ENCODE measurements at places on chromosomes 4 and X. TPM values are rescaled to one million over a fixed set of nuclear protein-coding genes. Genes with fewer than 3 reads are reported as not detected.

The ARHGAP10 gene
- 14.7 TPM for total RNA-seq

- no peak for ATAC-seq
Measured at GRCh38 chr4:176002007-176002613, 63.5 kb upstream of the WDR17 start.

DNA sequence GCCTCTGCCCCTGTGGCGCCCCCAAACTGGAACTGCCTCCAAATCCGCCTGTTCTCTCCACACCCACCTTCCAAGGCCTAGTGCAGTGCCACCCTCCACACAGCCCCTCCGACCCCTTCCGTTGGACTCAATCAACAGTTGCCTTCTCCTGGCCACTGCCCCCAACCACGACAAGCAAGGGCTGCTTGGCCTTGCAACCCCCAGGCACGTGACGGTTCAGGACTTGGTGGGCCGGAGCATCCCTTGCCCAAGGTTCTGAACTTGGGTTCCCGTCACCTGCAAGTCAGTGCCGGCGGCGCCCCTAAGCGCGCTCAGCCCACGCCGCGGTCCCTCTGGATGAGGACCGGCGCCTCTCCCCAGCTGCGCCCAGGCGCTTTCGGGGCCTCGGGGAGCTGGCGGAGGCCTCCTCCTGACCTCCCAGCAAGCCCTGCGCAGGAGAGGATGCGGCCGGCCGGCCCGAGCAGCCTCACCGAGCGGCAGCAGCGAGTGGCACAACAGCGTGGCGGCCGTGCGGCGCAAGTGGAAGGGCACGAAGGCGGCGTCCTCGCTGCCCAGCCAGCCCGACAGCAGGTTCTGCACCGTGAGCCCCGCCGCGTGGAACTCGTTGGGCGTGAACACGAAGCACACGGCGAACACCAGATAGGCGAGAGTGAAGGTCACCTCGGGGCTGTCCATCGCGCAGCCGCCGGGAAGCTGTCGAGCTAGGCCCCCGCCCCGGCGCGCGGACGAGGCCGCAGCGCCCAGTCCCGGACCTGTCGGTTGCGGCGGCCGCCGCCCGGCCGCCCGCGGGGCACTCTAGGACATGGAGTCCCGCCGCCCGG, 750 bp downstream of the TMEM129 start:
- peak; percentile 23 for ATAC-seq

DNA sequence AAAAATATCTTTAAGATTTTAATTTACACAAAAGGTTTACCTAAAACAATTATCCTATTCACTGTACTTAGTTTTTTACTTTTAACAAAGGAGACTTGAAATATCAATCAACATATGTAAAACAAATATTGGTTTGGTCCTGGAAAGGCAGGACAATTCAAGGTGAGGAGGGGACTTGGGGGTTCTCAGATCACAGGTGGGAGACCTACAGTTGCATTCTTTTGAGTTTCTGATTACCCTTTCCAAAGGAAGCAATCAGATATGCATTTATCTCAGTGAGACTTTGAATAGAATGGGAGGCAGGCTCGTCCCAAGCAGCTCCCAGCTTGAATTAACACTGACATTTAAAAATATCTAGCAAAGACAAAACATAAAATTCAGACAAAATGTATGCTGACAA, 1917.3 kb downstream of the C4orf33 start:
- no peak for ATAC-seq

The CXCL5 gene
- total RNA-seq = not detected

The TCEAL6 gene
- total RNA-seq = not detected

GRCh38 chrX:48461830-48462229, 8.2 kb downstream of the SLC38A5 start:
- peak; percentile 39 for ATAC-seq

The MAGEB2 gene
- total RNA-seq = not detected

DNA sequence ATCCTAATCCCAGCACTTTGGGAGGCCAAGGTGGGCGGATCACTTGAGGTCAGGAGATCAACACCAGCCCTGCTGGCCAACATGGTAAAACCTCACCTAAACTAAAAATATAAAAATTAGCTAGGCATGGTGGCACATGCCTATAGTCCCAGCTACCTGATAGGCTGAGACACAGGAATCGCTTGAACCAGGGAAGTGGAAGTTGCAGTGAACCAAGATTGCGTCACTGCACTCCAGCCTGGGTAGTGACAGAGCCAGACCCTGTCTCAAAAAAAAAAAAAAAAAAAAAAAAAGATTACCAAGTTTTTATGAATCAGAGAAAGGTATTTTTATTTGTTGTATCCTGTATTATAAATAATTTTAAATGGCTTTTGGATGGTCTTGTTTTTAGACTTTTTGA, 15.1 kb downstream of the TRAPPC11 start:
- no peak for ATAC-seq

- no peak for ATAC-seq
Measured at GRCh38 chrX:12113321-12113720, 25.0 kb upstream of the FRMPD4 start.

DNA sequence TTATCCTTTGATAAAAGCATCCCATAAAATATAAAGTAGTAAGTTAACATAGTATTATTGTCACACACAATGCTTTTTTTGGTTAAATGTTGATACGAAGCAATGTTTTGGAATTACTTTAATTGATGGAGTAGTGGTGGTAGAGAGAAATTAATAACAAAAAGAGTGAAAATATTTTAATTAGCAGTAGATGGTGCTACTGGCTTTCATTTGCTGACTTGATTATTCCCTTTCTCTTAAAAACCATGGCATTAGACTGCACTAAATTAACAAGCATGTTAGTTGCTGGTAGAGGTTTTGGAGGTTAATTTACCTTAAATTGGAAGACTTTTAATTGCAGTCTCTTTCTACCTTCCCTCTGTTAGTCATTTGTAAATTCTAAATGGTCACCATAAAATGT, 8.9 kb upstream of the DCK start:
- no peak for ATAC-seq

DNA sequence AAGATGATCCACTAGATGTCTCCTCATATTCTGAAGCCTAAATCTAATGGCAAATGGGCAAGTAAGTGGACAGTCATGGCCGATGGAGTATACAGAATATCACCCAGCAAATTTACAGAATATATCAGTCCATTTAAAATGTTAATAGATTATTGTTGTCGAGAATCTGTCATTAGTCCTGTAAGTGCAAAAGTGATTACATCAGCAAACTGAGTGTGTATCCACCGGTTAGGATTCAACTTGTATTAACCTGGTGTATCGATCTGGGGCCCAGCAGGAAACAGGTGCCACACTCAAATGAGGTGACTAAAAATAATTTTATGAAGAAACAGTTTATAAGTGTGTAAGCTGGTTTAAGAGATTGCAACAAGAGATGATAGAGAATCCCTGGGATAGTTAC, 367.9 kb upstream of the FAM47C start:
- ATAC-seq = no peak

DNA sequence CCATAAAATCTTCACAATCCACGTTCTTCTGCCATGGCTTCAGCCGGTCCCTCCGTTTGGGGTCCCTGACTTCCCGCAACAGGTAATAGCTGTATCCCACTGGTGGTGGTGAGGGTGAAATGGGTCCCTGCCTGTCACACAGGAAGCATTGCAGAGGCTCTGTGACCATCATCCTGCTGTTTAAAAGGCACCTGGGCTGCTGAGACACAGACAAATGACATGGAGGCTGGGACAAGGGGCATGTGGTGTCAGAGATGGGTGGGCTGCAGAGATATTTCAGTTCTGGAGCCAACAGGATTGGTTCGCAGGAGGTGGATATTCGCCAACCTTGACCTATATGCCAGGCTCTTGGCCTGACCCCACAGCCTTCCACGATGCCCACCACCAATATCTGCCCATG, 82.1 kb downstream of the JAKMIP1 start:
- no peak for ATAC-seq

- ATAC-seq = no peak
Measured at GRCh38 chr4:110878413-110878812, 255.5 kb upstream of the PITX2 start.

The PABPC4L gene
- total RNA-seq = not detected

The VSIG1 gene
- 1.4 TPM for total RNA-seq

GRCh38 chr4:80180743-80181142, 16.6 kb upstream of the PRDM8 start:
- peak; percentile 61 for ATAC-seq

- no peak for ATAC-seq
Measured at GRCh38 chr4:172721659-172722058, 447.0 kb upstream of the GALNT7 start.

DNA sequence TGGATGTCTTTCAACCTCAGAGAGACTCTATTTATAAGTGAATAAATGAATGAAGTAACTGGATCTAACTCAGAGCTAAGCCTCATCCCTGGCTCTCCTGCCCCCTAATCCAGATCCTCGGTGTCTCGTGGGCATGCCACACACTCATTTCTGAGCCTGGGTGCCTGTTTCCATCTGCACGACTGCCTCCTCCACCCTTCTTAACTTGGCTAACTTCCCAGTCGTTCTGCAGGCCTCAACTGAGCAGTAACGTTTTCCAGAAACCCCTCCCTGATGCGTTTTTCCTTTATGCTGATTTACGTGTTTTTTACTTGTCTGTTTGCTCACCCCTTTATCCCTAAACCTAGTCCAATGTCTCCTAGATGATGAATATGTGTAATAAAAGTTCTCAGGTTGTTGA, 186.9 kb upstream of the HS3ST1 start:
- ATAC-seq = no peak

The SLC9B2 gene
- 36.5 TPM for total RNA-seq

- ATAC-seq = peak; percentile 70
Measured at GRCh38 chr4:55546756-55547465, at the start of gene CLOCK. Gene CLOCK, minus strand, starts transcription at chr4:55546909. Its CDS starts 64,124 bp downstream, at chr4:55482785.

DNA sequence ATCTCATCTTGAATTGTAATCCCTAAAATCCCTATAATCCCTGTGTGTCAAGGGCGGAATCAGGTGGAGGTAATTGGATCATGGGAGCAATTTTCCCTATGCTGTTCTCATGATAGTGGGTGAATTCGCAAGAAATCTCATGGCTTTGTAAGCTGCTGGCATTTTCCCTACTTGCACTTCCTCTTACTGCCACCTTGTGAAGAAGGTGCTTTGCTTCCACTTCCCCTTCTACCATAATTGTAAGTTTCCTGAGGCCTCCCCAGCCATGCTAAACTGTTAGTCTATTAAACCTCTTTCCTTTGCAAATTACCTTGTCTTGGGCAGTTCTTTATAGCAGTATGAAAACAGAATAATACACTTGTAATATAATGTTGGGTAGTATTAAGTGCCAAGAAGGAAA, 1087.4 kb upstream of the SLIT2 start:
- no peak for ATAC-seq

The ARSD gene
- 1.8 TPM for total RNA-seq

GRCh38 chr4:20678400-20678799, 21.9 kb upstream of the PACRGL start:
- ATAC-seq = no peak

GRCh38 chr4:143234153-143234552, 49.4 kb downstream of the USP38 start:
- no peak for ATAC-seq

GRCh38 chrX:96979766-96980165, 96.1 kb downstream of the RPA4 start:
- ATAC-seq = no peak

GRCh38 chr4:25449270-25449669, 72.2 kb downstream of the ANAPC4 start:
- peak; percentile 25 for ATAC-seq

GRCh38 chr4:169723207-169723965, 34.4 kb downstream of the HPF1 start:
- ATAC-seq = no peak

The FRMD7 gene
- total RNA-seq = not detected

Data from activated T-helper 17 cell treated with anti-CD3 and anti-CD28 coated beads, Interleukin-2, amount 50 U/mL, for 72 hours (primary cell).